ENCODE measurements at places on chromosomes 1 and 21.

DNA sequence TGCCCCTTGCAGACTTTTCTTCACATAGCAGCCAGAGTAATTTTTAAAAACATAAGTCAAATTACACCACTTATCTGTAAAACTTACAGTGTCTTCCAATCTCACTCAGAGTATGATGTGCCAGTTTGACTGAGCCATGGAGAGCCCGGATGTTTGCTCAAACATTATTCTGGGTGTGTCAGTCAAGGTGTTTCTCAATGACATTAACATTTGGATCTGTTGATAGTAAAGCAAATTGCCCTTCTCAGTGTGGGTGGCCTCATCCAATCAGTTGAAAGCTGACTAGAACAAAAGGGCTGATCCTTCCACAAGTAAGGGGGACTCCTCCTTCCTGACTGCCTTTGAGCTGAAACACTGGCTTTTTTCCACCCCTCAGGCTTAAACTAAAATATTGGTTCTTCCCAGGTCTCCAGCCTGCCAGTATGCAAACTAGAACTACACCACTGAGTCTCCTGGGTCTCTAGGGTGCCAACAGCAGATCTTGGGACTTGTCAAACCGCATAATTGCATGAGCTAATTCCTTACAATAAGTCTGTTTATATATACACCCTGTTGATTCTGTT is 157.9 kb upstream of the CTTNBP2NL start:
- DNase-seq = no peak

GRCh38 chr1:39255222-39255621 is 50.7 kb downstream of the MACF1 start:
- no peak for DNase-seq

DNA sequence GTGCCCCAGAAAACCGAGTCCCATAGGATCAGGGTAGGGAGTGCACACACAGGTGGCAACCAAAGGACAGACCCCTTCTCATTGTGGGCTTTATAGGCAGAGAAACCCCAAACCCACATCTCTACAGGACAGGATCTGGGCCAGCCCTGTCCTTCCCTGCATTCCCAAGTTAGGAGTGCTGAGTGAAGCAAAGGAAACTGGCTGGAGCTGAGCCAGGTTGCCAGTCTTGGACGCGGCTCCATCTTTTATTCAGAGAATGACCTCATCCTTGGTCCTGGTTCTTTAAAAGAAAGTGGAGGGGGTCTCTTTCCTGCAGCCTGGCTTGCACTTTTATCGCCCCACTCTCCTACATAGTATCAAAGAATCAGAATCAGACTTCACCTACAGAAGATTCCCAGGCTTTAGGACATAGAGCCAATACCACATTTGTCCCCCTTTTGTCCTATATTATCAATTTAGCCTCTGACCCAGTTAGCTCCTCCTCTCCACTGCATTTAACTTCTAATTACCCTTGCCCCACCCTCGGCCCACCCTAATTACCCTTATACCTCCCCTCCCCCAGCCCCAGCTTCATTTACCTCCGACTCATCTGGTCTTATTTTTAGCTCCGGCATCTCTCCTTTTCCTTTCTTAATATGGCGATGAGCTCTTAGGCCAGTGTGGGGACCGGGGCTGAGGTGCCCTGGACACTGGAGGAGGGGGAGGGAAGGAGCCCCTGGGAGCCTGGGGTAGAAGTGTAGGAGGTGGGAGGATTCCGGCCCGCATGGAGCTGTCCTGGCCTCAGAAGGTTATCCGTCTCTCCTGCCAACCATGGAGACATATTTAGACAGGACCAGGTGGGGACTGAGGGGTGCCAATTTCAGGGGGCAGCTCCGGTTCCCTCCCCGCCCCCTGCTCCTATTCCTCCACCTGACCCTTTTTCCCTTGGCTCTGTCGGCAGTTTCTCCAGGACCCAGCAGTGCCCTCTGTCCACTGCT is at the start of gene CASQ1:
Gene CASQ1 (plus strand): TSS at position 927 of the 977 bp plus-strand sequence. CDS start 177 bp downstream, outside the sequence.
- DNase-seq = no peak

DNA sequence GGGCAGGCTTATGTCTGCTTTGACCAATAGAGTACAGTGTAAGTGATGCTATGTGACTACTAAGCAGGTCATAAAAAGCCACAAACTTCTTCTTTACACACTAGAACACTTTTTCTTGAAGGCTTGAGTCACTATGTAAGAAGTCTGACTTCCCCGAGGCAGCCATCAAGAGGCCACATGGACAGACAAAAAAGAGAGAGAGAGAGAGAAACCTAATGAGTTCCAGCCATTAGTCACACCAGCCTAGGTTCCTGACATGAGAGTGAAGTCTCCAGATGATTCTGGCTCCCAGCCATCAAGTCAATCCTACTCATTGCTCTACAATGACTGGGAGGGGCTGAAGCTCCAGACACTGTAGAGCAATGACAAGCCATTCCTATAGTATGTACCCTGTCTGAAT is 101.4 kb downstream of the LHX9 start:
- no peak for DNase-seq

DNA sequence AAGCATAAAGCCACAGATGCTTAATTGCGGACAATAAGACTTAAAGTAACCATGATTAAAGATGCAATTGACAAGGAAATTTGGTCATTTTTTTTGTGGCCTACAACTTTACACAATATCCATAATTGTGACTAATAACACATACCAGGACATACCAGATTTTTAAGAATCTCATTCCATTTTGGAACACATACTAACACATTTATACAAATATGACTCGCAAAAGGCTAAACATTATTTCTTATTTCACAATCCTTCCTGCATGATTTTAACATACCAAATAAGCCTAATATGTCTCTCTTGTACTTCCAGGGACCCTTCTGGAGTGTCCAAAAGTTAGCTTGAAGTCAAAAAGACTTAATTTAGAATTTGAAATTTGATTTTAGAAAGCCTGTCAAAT is 48.8 kb downstream of the DR1 start:
- DNase-seq = no peak

DNA sequence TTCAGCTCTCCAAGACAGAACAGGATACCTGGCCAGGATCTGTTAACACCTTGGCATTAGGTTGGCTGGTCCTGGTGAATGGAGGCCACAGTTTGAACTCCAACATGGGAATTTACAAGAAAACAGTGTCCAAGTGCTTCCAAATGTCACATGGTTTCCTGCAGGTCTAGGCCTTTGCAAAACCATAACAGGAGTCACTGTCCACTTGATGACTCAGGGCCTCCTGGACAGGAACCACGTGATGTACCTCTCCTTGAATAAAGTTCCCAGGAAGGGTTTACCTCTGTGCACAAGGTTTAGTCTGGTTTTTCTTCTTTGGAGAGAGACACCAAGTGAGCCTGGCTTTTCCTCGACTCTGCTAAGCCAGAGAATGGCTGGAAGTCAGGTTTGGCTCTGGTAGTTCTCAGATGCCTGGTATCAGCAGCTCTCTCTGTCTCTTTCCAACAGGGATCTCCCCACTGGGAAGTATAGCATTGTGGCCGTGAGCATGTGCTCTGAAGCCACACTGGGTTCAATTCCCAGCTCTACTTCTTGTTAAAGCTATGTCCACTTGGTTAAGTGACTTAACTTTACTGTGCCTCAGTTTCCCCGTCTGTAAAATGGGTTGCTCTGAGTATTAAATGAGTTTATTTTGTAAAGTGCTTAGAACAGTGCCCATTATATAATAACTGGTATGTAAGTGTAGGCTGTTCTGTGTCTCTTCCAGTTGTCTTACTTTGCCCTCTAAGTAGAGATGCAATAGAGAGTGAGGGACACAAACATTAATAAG is 27.3 kb upstream of the TMEM61 start:
- no peak for DNase-seq

- DNase-seq = no peak
These were observed 37.7 kb downstream of the SH3GLB1 start for GRCh38 chr1:86741947-86742572.

DNA sequence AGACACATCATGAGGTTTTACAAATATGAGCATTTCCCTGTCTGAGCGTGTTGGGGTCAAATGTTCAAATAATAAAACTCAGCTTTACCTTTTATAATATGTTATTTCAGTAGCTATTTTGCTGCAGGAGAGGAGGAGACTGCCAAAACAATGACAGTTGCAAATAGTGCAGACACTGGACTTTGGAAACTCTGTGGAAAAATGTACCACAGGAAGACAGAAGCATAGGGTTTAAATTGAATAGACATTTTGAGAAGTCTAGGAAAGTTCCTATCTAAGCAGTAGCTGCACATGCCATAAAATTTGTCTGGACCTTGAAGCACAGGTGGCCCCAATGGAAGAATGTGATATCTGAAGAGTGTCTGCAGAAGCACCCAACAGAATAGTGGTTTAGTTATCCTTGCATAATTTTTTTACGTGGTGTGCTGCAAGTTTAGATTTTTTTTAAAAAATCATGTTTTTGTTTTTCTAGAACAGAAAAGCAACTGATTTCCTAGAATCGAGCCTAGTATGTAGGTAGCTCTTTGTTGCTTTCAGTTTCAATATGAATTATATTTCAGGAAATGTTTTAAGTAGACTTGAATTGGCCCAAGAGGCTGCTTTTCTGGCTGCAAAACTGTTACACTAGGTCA is 14.0 kb upstream of the GBP5 start:
- DNase-seq = no peak

DNA sequence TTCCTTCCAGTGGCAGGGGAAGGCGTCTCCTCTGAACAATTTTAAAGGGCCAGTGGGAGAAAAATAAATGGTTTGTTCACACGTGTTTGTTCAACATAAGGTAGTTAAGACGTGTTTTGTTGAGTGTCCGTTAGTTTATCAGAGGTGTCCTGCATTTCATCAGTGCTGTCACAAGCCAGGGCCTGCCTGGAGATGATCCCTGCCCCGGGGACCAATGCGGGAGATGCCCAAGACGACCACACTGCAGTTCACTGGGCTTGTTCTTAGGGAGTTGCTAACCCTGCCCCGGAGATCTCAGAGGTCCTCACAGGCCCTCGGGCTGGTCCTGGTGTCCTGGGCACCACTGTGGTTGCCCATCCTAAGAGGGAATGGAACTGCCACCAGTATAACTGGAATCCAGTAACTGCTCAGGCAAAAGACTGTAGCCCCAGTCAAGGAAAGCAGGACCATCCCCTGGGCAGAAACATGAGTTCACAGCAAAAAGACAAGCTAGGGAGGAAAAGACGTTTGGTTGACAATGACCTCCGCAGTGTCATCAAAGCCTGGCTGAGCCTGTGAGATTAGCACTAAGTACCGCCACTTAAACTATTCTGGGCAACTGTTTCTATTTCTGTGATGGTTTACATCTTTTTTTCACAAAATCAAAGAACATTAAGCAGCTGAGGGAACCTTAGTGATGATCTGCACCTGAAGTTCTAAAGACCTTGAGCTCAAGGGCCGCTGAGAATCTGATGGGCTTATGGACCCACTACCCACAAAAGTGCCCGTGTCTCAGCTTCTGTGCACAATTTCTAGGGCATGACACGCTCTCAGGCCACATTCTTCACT is 44.9 kb upstream of the LIN9 start:
- DNase-seq = no peak

- DNase-seq = no peak
These were observed 1.2 kb upstream of the SLC25A34 start for GRCh38 chr1:15734901-15735300.

GRCh38 chr1:166165661-166166328 is 1.0 kb downstream of the FAM78B start:
- DNase-seq = no peak

GRCh38 chr1:112997781-112998180 is 41.8 kb upstream of the SLC16A1 start:
- DNase-seq = no peak

- no peak for DNase-seq
These were observed 400.1 kb downstream of the NEGR1 start for GRCh38 chr1:71882226-71882625.

DNA sequence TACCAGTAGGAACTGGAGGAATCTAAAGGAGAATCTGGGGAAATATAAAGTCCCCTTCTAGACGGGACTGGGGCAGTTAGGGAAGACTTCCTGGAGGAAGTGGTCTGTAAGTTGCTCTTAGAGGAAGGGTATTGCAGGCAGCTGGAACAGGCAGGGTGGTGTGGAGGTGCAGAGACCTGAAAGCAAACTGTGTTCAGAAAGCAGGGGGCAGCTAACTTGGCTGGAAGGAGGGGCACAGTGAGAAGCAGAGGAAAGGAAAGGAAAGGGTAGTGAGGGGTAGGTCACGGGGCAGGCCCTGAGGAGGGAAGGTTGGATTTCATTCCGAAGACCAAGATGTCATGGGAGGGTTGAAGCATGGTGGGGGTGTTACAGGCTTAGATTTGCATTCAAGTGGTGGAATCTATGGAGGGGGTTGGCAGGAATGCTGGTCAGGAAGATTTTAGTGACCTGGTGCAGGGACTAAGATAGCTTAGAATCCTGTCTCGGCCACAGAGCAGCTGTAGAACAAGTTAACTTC is 240.7 kb downstream of the FOXD2 start:
- DNase-seq = no peak

DNA sequence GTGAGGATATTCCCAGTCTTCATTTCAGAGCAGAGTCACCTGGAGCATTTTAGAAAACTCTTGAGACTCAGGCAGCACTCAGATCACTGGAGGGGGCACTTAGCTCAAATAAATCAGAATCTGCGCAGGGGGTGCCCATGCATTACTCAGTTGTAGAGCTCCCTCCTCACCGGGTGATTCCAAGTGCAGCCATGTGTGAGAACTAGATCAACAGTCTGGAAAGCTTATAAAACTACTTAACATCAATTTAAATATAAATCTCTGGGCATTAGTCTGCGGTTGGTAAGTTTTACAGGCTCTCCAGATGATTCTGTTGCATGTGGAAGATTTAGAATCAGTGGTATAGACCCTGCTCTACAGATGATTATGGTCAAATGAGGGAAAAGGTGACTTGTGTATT is 128.6 kb downstream of the ST6GALNAC3 start:
- no peak for DNase-seq

DNA sequence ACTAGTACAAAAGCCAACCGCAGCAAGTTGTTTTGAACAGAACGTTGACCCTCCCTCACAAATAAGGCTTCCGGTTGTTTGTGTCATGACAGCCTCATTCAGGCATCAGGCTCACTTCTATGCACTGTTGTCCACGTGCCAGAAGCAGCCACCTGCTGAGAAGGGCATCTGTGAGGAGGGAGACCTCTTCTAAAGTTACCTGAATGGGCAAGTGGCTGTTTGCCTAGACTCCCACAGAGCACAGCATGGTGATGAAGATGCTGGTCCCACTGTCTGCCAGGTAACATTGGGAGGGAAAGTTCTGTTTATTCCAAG is 176.1 kb downstream of the CLIC6 start:
- no peak for DNase-seq

- no peak for DNase-seq
These were observed 633.0 kb upstream of the B3GALT2 start for GRCh38 chr1:193819376-193819775.

- DNase-seq = no peak
These were observed 459.6 kb downstream of the PTPRC start for GRCh38 chr1:199098468-199098867.

- no peak for DNase-seq
These were observed 119.0 kb downstream of the HIVEP3 start for GRCh38 chr1:41799723-41800122.

DNA sequence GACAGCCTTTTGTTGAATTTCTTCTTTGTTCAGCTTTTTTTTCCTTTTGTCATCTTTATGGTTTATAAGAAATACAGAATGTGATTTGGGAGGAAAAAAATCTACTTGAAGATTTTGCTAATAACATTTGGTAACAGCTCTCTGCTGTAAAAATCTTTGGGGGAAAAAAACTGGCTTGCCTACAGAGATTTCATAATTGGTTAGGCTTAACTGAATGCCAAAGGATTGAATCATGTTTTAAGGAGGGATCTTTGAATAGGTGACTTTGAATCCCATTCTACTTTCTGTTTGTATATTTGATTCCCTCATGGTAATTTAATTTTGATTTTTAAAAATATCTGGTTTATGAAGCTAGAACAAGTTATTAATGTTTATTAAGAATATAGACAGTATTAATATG is 3.2 kb downstream of the BTF3L4 start:
- DNase-seq = no peak
